ENCODE measurements at places on chromosomes 5 and 9.

- no peak for DNase-seq
Observed at GRCh38 chr5:6328173-6328572, 50.2 kb downstream of the MED10 start.

DNA sequence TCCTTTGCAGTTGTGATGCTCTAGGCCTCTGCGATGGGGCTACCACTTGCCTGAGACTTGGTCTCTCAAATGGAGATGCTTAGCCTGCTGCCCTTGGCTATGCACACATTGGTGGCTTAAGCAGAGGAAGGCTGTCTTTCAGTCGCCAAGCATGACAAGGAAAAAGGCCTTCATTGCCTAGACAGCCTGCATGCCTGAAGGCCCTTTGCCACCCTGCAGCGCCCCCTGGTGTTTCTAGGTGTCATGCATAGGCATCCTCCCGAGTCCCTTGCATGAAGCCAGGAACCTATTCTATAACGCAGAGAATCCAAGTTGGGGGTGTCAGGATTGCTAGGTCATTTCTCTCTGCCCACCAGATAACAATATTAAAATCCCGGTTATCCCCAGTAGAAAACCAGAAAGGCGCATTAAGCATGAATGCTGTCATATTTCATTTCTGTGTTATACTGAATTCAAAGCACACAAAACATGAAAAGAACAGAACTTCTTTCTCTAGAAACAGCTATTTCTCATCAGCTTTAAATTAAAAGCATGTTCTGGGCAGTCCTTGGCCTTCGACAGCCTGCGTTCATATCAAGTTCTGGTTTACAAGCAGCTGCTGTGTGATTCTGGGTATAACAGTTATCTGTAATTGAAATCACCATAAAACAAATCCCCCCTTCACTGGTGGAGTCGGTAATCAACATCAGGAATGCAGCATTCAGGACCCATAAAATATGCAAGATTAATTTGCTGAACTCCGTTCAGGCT lies 59.7 kb upstream of the TRPC7 start:
- peak; percentile 83 for DNase-seq

DNA sequence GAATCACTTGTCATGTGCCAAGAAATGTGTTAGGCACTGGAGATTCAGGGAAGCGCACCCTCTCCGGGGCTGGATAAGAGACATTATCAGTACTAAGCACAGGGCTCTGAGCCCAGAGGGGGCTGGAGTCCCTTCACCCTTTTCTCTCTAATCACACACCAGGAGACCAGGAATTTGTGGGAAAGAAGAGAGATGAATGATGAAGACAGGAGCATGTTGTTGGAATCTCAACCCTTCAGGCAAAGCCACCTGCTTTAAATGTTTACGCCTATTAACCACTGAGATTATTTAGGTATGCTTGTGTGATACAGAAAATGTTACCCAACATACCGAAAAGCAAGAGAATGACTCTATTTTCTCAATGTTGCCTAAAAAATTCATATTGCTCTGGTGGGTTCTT lies 119.8 kb downstream of the ENTREP1 start:
- DNase-seq = no peak

- DNase-seq = no peak
Observed at GRCh38 chr9:71115448-71115975, 5.9 kb downstream of the TRPM3 start.

GRCh38 chr9:88724331-88724730 lies 189.4 kb downstream of the NXNL2 start:
- no peak for DNase-seq

DNA sequence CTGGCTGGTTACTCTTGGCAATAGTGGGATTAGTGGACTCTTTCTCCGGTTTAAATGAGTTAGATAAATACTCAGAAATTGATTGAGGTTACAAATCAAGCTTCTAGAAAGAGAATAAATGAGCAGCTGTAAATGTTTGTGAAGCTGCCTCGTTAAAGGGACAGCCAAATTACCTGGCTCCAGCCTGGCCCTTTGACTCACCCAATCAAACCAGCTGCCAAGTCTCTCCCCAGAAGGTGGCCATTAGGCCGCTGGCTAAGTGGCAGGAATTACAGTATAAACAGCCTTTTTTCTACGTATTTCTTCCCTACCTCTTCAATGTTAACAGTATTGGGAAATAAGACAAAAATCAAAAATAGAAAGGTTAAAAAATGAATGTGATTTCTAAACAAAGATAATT lies 46.0 kb upstream of the SRFBP1 start:
- DNase-seq = no peak

- no peak for DNase-seq
Observed at GRCh38 chr9:81849631-81850259, 78.5 kb upstream of the SPATA31D4 start.
